Effector memory CD4-positive, alpha-beta T cell (primary cell): ENCODE measurements at places on chromosomes 7 and 10.
A peak's percentile ranks its signal among the peaks of the same experiment; 100 is the strongest.

GRCh38 chr10:5476918-5477525, 22.3 kb downstream of the CALML5 start:
- no peaks in the 10 kb centered on the region for H3K36me3 ChIP-seq
- DNase-seq: no peak
- H3K4me1 ChIP-seq: no peaks in the 10 kb centered on the region

DNA sequence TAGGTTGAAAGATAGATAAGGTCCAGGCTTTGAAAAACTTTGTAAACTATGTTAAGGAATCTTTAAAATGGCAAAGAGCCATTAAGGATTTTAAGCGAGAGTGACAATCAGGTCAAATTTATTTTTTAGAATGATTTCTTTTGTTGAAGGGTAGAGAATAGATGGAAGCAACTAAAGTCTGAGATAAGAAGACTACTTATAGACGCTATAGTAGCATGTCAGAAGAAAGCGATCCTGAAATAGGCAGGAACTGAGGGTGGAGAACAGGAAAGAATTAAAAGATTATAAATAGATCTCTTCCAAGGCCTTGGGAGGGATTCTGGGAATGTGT, 13.0 kb upstream of the TSPAN13 start:
- H3K36me3 ChIP-seq: no peaks in the 10 kb centered on the region
- H3K27me3 ChIP-seq: no peaks in the 10 kb centered on the region
- H3K27ac ChIP-seq: no peak overlapping the region
- H3K4me1 ChIP-seq: no peaks in the 10 kb centered on the region
- H3K4me3 ChIP-seq: no peak overlapping the region
- no peak for DNase-seq

GRCh38 chr7:1176891-1177373, 16.9 kb upstream of the ZFAND2A start:
- H3K4me3 ChIP-seq: no peak overlapping the region
- peaks cover 10% of the 10 kb centered on the region for H3K4me1 ChIP-seq
- no peaks in the 10 kb centered on the region for H3K27me3 ChIP-seq
- peak; percentile 38 for DNase-seq
- H3K36me3 ChIP-seq: no peaks in the 10 kb centered on the region

DNA sequence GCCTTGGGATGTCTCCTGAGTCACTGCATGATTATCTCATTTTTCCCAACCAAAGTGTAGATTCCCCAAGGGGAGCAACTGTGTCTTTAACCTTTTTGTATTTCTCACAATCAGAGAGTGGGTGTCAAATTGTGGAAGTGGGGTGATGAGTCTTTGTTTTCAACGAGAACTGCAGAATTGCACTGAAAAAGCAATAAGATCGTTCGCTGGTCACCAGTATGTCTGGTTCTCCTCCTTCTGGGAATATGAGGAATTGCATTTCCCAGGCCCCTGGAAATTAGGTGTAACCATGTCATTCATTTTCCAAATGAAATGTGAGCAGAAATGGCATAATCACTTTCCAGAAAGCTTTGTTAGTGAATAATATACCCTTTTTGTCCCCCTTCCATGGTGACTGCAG, 326.9 kb downstream of the GPAM start:
- no peaks in the 10 kb centered on the region for H3K27me3 ChIP-seq
- no peak overlapping the region for H3K27ac ChIP-seq
- no peaks in the 10 kb centered on the region for H3K36me3 ChIP-seq
- no peak for DNase-seq
- no peak overlapping the region for H3K4me3 ChIP-seq

DNA sequence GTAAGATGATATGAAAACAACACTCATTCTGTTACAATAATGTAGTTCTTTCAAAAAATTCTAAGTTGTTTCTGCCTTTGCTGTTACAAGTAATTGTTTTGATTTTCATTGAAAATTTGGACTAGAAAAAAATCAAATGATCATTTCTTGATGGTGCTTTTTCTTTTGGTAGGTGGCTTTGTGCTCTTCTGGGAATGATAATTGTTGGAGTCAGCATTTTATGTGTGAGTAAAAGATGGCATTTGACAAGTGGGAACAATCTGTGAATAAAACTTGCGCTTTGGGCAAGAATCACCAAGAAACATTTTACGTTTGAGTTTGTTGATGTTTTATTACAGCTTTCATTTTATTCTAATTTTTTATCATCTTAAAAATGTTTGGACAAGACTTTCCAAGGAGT, 25.9 kb downstream of the SLC18A2 start:
- no peak for DNase-seq
- H3K4me3 ChIP-seq: no peak overlapping the region
- no peak overlapping the region for H3K27ac ChIP-seq

DNA sequence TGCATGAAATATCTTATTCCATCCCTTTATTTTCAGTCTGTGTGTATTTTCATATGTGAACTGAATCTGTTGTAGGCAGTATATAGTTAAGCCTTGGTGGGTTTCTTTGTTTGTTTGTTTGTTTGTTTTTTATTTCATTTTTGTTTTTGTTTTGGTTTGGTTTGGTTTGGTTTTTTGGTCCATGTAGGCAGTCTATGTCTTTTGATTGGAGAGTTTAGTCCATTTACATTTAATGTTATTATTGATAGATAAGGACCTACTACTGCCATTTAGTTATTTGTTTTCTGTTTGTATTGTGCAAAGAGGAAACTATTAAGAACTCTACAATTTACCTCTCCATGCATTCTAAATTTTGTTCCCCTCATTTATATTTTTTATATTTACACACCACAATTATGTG, 695.9 kb upstream of the GRM3 start:
- no peaks in the 10 kb centered on the region for H3K4me1 ChIP-seq
- no peaks in the 10 kb centered on the region for H3K27me3 ChIP-seq
- no peaks in the 10 kb centered on the region for H3K36me3 ChIP-seq
- H3K4me3 ChIP-seq: no peak overlapping the region
- no peak for DNase-seq

- no peak overlapping the region for H3K27ac ChIP-seq
- H3K4me1 ChIP-seq: no peaks in the 10 kb centered on the region
- DNase-seq: no peak
- H3K36me3 ChIP-seq: no peaks in the 10 kb centered on the region
- no peaks in the 10 kb centered on the region for H3K27me3 ChIP-seq
These were observed 231.4 kb downstream of the BMPER start for GRCh38 chr7:34136698-34137097.

- H3K27ac ChIP-seq: no peak overlapping the region
- no peaks in the 10 kb centered on the region for H3K27me3 ChIP-seq
These were observed 299.0 kb upstream of the MBL2 start for GRCh38 chr10:53071505-53072125.

GRCh38 chr10:78316451-78316931, 282.8 kb downstream of the RPS24 start:
- no peaks in the 10 kb centered on the region for H3K4me1 ChIP-seq
- no peak overlapping the region for H3K27ac ChIP-seq
- H3K36me3 ChIP-seq: no peaks in the 10 kb centered on the region
- no peak overlapping the region for H3K4me3 ChIP-seq
- no peak for DNase-seq

DNA sequence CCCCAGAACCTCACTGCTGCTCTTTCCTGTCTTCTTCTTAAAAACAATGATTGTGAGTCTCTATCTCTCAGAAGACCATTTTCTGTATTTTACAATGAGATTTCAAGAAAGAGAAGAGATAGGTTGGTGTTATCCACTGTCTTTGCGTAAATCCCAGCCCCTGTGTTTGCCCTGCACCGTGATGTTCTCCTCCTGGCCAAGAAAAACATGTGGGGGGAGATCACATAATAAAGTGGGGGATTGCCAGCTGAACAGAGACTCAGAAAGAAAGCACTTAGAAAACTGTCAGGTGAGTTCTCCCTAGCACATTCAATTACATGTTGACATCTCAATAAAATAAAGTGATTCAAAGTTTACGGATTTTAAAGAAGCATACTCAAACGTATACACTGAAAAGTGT, 105.0 kb upstream of the PITRM1 start:
- DNase-seq: no peak
- H3K4me3 ChIP-seq: no peak overlapping the region
- no peaks in the 10 kb centered on the region for H3K27me3 ChIP-seq
- no peaks in the 10 kb centered on the region for H3K4me1 ChIP-seq
- H3K27ac ChIP-seq: no peak overlapping the region
- no peaks in the 10 kb centered on the region for H3K36me3 ChIP-seq

DNA sequence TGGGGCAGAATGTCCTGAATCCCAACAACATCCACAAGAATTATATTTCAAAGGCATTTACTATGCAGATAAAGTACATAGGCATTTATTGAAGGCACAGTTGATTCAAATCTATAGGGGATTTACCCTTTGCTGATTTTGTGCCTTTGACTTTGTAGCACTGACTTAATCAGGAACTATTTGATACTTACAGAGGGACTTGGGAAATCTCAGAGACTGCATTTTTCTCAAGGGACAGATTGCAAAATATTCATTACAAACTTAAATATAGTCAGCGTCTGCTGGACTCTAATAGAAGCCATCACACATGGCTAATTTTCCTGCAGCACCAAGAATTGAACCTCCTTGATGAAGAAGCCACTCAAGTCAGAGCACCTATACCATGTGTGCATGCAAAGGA, 44.9 kb downstream of the FAS start:
- H3K36me3 ChIP-seq: no peaks in the 10 kb centered on the region
- H3K4me3 ChIP-seq: no peak overlapping the region
- no peak for DNase-seq
- H3K4me1 ChIP-seq: no peaks in the 10 kb centered on the region

DNA sequence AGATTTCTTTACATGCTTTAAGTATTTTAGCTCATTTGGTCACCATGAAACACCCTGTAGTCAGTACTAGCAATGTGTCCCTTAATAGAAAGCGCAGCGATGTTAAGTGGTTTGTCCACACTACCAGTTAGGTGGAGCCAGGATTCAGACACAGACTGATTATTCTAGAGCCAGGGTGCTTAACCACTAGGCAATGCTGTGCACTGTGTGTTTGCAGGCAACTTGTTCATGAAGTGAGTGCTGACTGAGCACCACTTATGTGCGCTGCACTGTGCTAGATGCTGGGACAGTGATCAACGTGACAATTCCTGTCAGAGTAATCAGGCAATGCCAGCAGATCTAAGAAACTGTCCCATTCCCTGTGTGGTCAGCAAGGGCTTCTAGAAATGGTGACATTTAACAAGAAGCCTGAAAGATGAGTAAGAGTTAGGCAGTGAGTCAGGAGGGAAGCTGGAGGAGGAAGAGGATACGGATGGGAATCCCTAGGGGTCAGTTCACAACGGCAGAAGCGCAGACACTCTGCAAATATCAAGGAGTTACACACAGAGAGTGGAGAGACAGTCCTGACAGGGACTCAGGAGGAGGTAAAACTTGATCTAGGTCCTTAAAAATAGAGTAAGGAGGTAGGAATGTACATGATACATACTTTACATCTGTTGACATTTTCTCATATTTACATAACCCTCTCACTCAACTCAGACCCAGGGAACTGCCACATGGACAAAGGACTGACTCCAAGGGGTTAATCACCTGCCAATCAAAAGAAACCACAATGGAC, 69.7 kb upstream of the EGR2 start:
- no peaks in the 10 kb centered on the region for H3K4me1 ChIP-seq
- no peaks in the 10 kb centered on the region for H3K27me3 ChIP-seq
- H3K36me3 ChIP-seq: no peaks in the 10 kb centered on the region
- H3K4me3 ChIP-seq: no peak overlapping the region
- no peak for DNase-seq
- no peak overlapping the region for H3K27ac ChIP-seq
